Natural killer cell treated with Interleukin-12 subunit alpha and Interleukin-12 subunit beta and Interleukin-15 and Interleukin-18, amount 100 ng/mL, for 72 hours (primary cell): ENCODE measurements at places on chromosomes 4 and X. TPM values are rescaled to one million over a fixed set of nuclear protein-coding genes. Genes with fewer than 3 reads are reported as not detected.

SMR3A gene
- total RNA-seq: not detected

PRPS2 gene
- total RNA-seq: 70.2 TPM

GPRASP3 gene
- 1.9 TPM for total RNA-seq

P2RY8 gene
- 59.1 TPM for total RNA-seq

CSAG1 gene
- total RNA-seq: not detected

SHISA3 gene
- not detected for total RNA-seq

- no peak for DNase-seq
These were observed 22.9 kb downstream of the FHL1 start for GRCh38 chrX:136170139-136170800.

DNA sequence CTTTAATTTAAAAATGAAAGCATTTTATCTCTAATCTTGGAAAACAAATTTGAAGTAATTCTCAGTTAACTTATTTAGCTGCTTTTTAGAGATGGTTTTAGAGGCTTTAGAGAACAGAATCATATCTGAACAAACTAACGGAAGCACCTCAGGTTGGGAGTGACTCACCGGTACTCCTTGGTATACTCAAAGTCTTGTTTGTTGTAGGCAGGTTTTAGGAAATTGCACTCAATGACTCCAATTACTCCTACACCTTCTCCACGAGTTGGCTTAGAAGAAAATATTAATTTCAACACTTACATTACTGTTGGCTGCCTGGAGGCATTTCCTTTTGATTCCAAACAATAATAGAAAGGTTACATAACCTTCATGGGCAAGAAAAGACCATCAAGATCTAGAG is 23.6 kb downstream of the MORC4 start:
- DNase-seq: no peak

DNA sequence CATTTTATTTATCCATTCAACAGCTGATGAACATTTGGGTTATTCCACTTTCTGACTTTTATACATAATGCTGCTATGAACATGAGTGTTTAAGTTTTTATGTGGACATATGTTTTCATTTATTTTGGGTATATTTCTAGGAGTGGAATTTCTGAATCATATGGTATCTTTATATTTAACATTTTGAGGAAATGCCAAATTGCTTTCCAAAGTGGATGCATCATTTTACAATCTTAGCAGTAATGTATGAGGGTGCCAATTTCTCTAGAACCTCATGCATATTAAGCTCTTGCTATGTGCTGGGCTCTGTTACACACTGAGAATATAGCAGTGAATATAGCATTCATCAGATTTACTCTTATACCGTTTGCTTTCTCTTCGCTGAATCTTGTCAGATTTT is 983.7 kb downstream of the STIM2 start:
- no peak for DNase-seq

GRCh38 chr4:8088966-8089491 is 69.6 kb downstream of the ABLIM2 start:
- DNase-seq: no peak

- DNase-seq: no peak
These were observed 53.1 kb downstream of the NDST3 start for GRCh38 chr4:118087366-118087765.

DNA sequence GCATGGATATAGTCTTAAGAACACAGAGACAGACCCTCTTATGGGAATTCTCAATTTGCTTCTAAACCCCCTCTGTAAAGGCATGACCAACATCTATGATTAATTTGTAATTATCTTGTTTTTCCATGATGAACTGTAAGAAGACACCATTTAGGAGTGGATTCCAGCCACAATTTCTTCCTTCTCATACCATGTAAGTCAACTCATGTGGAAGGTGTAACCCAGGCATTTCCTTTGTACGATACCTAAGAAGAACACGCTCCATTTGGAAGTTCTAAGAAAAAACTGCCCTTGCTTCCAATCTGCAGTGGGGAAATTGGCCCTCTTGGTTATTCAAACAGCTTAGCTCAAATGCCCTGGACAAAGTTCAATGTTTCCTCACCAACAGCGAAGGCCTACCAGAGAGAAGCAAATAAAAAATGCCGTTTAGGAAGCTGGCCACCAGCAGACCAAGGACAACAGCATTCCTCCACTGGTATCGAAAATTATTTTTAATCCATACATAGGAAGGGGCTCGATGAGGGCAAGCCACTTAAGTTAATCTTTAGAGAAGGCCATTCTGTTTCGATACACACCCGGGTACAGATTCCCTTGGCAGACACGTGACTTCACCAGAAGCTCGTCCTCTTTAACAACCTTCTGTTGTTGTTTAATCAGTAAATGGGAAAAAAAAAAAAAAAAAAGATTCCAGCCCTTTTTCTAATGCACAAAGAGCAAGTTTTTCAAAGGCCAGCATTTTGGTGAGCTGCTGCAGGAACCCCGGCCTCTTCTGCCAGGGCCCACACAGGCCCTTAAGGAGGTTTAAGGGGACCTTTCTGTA is 2.6 kb downstream of the DHRSX start:
- no peak for DNase-seq

DNA sequence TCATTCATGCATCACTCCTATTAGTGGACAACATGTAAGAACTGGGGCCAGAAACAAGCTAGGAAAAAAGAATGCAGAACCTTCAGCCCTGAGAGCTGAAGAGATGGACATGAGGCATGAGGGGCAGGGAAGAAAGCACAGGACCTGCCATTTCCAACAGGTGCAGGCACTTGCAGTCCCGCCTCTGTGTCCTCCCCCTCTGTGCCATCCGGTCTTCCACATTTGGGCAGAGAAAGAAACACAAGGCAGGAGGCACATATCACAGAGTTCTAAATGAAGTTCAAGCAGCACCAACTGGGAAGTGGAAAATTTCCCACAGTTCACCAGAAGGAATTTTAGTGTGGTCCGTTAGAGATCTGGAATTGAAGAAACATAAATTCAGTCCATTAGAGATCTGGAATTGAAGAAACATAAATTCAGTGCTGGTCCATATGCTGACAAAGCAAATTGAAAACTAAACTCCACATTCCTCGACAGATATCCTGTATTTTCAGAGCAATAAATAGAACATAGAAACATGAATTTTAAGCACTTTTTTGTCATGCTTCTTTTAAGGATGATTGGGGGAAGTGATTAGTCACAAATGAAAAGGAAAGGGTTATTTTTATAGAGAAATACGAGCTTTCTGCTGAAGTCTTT is 57.2 kb upstream of the DAPP1 start:
- DNase-seq: no peak

GRCh38 chr4:147735413-147736301 is 3.8 kb downstream of the ARHGAP10 start:
- DNase-seq: no peak

DNA sequence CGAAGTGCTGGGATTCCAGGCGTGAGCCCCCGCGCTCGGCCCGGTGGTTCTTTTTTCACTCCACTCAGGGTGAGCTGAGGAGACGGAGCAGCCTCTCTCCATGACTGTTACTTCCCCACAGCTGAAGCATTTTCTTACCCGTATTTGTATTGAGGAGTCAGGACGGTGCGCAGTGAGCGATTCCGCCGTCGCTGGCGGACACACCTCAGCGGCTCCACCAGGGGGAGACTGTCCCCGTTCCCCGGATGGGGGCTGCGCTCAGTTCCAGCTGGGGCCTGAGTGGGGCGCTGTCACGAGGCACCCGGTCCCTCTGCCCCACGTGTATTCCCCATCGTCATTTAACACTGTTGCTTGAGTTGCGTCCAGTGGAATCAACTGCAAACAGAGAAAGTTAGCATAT is 844.0 kb upstream of the FRG1 start:
- no peak for DNase-seq

- DNase-seq: no peak
These were observed 25.2 kb upstream of the SORCS2 start for GRCh38 chr4:7166981-7167700.

DNA sequence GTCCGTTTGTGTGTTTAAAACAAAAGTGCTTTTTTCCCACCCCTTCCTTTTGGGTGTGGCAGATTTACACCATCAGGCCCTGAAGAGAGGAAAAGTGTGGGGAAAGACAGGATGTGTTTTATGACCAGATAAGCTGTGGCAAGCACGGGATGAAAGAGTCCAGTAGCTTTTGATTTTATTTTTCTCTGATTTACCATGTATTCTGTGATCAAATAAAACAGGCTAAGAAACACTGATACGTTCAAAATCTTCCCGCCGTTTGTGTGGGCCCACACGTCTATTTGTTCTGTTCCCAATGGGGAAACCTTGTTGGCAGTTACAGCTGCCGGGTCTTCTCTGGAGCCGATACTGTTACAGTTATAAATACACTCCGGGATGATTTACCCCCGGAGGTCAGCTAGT is 10.8 kb downstream of the LRP2BP start:
- DNase-seq: no peak

GRCh38 chr4:5999356-5999755 is 18.9 kb downstream of the C4orf50 start:
- no peak for DNase-seq

DNA sequence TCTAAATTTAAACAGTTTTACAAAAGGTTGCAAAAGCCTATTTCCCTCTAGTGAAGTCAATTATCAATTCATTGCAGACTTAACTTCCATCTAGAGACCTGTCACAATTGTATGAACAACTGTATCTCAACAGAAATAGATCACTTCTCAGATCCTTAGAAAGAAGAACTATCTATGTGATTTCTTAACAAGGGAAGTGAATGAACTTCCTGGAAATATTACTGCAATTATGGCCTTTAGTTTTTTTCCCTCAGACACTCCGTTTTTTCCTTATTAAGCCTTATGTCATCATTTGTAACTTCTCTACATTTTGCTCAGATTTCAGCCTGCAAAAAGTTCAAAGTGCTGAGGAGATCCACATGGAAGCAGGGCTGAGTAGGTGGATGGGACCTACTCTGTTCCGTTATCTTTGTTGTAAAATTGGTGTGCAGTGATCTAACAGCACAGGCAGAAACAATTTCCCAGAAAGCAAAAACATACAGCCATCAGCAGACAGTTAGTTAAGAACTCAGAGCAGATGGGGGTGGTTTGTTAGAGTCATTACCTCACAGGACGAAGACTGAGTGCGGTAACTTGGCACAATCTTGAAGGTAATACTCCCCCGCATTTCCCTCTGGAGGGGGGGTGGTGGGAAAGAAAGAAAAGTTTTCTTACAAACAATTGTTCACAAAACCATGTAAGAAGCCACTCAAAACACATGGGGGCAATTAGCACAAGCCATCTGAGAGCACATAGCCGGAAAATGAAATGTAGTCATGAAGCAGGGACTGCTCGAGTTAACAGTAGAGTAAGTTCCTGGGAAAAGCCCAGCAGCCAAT is 112.3 kb downstream of the NYX start:
- DNase-seq: no peak

DNA sequence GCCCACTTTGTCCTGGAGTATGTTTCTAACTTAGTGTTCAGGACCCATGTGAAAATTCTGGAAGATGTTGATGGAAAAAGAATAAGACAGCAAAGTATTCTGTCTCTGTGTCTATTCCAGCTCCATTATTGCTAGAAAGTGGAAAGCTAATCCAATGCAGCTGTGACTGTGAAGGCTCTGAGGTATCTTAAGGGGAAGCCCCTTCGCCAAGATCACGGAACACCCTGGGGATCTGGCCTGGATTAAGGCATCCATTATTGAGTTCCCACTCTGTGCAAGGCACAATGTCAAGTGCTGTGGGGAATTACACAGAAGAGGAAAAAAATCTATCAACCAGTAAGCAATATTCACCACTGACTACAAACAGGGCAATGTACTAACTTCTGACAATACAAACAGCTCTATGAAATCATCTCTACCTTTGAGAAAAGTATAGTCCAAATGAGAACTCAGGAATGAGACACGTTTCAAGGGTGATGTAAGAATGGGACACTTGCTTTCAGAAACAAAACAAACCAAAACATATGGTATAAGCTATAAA is 222.1 kb downstream of the LDB2 start:
- DNase-seq: no peak

DNA sequence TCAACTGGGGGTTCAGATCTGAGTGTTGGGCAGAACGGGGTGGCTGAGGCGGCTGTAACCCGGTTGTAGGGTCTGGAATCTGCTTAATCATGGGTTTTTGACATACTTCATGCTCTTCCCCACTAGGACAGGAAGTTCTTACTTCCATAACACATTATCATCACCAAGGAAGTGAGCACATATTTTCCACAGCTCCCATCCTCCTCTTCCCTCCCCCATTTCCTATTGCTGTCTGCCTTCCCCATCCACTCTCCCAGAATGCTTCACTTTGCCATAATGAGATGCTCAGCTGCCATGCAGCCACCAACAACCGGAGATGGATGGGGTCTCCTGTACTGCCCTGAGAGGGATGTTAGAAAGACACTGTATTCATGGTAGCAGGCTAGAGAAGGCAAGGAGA is 6.4 kb upstream of the DCUN1D4 start:
- no peak for DNase-seq

DNA sequence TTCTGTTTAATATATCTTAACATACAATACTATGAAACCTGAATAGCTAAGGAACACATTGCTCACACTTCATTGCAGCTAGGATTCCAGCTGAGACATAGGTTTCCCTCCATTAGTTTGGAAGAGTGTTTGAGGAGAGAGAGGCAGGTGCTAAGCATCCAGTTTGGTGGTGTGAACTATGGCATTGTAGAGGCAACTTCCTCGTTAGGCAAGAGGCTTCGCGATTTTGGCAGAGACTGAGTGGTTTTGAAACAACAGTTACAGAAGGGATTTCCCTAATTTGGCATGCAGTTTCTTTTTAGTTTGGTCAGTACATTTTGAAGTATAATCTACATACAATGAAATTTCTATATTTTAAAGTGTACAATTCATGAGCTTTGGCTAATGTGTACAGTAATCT is 117.1 kb upstream of the BMP3 start:
- DNase-seq: no peak

- no peak for DNase-seq
These were observed 366.5 kb downstream of the MID1IP1 start for GRCh38 chrX:39167791-39168190.

DNA sequence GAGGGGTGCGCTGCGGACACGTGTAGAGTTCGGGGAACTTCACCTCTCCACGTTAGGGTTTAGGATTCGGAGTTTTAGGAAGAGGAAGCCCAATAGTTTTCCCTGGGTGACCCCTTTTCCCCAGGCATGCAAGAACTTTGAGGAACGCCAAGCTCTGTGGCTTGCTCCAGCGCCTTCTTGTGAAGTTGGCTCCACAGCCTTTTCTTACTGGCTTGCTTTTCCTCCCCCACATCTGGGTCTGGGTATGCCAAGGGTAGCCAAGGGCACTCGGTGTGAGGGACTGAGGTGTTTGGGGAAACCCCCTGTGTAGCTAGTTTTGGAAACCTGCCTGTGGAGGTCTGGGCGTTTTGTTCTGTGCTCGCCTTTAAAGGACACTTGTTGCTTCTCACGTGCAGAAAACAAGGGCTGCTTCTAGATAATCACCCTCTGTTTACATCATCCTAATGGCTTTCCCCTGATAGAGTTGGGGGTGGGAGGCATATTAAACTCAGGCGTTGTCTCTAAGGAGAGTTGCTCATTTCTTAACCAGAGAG is 746 bp downstream of the EDNRA start:
- DNase-seq: no peak

- no peak for DNase-seq
These were observed 75.5 kb downstream of the AMMECR1 start for GRCh38 chrX:110242371-110242770.

GRCh38 chr4:40553995-40554394 is 75.7 kb downstream of the RBM47 start:
- DNase-seq: no peak

- DNase-seq: no peak
These were observed 176.5 kb downstream of the GBA3 start for GRCh38 chr4:22869235-22869634.
